ENCODE measurements at places on chromosomes 6 and 20. TPM values are rescaled to one million over a fixed set of nuclear protein-coding genes. Genes with fewer than 3 reads are reported as not detected.

The ZNF322 gene
- 9.2 TPM for total RNA-seq

The WFDC2 gene
- 11.3 TPM for total RNA-seq

DNA sequence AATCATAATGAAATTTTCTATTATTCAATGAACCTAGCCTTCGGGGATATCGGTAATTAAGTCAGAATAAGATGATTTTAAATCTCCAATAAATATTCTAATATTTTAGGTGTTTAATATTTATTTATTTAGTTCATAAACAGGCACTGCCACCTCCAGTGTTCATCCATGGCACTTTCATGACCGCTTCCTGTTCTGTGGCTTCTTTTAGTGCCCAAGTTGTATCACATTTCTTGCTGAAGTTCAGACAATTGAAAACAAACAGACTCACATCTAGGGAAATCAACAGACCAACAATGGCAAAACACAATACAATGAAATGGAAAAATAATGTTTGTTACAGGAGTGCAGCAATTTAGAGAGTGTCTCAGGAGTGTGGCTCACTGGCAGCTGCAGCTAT lies 26.0 kb downstream of the HDDC2 start:
- no peak for DNase-seq

GRCh38 chr6:118746825-118747174 lies 95.4 kb upstream of the CEP85L start:
- no peak for DNase-seq

The C6orf62 gene
- 63.3 TPM for total RNA-seq

The SCAF8 gene
- 45.3 TPM for total RNA-seq

DNA sequence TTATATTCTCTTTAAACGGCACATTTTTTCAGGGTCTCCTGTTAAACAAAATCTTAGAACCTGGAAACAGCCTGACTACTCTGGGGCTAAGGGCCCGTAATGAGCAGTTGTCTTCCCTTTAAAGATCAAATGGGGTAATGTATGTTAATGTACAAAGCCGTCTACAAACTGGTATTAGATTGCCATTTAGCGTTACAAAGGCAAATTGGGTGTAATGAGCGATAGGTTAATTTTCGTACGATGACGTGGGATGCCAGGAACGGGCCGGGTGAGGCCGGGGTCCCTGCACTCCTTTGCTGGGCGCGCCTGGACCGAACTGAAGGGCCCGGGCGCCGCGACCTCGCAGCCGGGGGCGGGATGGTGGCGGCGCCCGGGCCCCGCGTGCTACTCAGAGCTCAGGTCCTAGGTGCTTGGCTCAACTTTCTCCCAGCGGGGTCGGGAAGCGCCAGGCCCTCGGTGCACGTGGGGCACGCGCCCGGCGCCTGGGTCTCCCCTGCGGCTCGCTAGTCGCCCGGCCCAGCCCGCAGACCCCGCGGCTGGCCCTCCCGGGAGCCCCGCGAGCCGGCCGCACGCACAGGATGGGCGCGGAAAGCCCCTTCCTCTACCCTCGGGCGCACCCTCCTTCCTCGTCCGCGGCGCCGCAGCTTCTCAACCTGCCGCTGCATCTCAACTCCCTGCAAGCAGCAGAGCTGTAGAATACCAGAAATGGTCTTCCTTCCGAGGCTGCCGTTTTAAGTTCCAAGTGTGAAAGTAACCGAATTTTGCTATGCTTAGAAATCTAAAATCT lies 5.9 kb downstream of the NKX2-4 start:
- no peak for DNase-seq

DNA sequence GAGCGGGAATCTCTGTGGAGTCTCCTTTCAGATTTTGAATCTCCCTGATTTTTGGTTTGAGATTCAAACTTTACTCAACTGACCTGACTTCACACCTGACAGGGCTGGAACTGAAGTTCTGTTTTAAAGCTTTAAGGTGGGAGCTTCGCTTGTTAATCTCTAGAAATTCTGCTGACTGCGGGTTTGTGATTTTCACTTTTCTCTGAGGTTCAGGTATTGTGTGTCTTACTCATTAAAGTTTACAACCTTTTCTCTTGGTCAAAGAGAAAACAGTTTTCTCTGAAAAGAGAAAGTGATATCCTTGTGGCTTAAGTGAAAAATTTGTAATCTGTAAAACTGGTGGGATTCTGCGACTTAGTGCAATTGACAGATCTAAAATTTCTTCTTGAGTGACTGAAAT lies 20.7 kb upstream of the IGF2R start:
- DNase-seq: no peak

DNA sequence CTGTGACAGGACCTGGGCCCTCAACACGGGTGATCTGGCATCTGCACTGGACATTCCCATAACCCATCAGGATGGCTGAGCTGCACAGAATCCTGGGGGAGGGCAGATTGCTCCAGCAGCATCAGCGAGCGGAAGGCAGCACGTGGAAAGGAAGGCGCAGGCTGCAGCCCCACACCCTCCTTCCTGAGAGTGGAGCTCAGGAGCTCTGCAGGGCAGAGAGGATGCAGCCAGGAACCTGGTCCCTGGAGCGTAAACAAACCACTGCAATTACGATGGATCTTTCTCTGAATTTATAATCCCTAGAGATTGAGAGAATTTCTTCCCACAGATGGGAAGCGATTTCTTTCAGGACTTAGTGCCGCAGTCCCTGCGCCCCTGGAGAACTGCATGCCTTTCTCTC lies 39.7 kb upstream of the EMILIN3 start:
- DNase-seq: no peak

GRCh38 chr6:123333000-123333756 lies 303.6 kb downstream of the TRDN start:
- DNase-seq: no peak

The SMAP1 gene
- 30.7 TPM for total RNA-seq

DNA sequence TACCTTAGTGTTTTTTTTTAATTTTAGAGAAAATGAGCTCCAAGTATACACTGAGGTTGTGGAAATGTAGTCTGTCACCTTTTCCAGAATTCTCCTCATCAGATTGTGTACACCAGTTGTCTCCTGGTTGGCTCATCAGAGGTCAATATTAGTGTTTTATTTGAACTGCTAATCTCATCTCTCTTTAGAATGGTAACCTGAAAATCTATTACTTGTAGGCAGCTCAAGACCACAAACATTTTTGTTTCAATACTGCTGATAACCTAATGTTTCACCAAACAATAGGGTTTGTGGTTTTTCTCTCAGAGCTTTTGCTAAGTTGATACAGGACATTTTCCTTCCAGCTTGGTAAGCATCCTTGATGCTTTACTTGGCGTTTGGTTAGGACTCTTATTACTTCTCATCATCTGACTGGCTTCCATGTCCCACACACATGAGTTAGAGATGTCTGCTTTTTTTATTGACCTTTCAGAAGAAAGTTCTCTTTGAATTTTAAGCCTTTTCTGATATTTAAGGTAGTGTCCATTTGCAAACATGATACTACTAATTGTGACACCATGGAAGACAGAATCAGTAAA lies 15.1 kb downstream of the ADGRG6 start:
- no peak for DNase-seq

The RAMACL gene
- total RNA-seq: 2.1 TPM

GRCh38 chr6:11368760-11369159 lies 136.3 kb upstream of the NEDD9 start:
- no peak for DNase-seq

DNA sequence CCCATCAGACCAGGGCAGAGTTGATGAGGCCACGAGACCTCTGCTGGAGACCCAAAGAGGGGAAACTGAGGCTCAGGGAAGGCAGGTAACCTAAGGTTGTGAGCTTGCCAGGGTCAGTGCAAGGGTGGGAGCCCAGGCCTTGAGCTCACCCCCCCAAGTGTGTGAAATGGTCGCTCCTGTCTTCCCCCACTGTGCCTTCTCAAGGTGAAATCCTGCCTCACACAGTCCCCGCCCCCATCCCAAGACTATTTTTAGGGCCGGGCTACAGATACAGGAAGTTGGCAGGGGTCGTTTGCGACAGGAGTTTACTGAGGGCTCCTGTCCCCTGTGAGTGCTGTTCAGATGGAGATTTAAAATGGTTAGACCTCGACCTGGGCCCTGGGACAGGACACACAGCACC lies 18.7 kb upstream of the GATA5 start:
- no peak for DNase-seq

- DNase-seq: no peak
These were observed 37.1 kb downstream of the SERPINB1 start for GRCh38 chr6:2804516-2804915.

DNA sequence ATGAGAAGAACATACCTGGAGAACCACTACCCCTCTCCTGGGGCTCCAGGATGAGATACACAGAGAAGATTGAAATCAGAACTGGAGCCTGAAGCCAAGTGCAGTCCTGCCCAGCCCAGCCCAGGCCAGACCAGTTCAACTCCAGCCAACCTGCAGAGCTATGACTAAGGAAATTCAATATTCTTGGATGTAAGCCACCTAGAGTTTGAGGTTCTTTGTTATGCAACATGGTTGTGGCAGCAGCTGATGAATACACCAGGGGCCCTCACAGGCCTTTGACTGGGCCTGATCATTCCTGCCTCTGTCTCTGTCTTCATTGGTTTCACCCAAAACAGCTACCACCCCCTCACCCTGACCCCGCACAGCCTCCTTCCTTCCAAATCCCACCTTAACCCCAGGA lies 167.8 kb downstream of the LRFN2 start:
- no peak for DNase-seq

DNA sequence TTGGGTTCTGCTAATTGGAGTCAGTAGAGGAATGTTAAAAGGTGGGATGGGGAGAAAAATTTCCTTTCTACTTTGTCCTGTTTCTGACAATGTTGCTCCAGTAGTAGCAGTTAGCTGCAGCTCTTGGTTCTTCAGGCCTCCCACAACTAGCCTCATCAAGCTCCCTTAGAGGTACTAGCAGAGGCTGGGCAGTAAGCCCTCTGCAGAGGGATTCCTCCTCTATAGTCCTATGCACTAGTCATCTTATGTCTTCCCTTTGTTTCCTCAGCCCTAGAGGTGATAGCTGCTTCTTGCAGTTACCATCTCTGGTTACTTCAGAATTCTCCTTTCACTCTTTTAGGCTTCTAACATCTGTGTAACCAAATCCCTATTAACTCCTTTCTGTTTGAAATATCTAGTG lies 99.8 kb downstream of the FILIP1 start:
- no peak for DNase-seq

The HTR1B gene
- total RNA-seq: 0.39 TPM

The SIRPB1 gene
- total RNA-seq: 0.42 TPM
